ENCODE measurements at places on chromosomes 11 and 22.

- DNase-seq = no peak
Measured at GRCh38 chr22:24460418-24461089, 33.2 kb downstream of the ADORA2A start.

DNA sequence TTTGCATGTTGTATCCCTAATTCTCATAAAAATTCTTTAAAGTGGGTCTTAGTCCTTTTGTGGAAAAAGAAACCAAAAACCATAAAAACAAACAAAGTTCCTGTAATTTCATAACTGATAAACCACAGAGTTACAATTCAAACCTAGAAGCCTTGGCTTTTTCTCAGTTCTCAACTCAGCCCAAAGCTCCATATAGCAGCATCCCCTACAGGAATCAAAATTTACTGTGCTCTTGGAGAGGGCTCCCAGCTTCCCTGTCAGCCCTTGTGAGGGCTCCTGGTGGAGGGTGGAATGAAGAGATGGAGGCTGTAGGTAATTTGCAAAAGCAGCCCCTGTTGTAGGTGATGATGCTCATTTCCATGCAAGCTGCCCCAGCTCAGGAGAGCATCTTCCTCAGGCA is 506.1 kb upstream of the KIRREL3 start:
- DNase-seq = no peak

DNA sequence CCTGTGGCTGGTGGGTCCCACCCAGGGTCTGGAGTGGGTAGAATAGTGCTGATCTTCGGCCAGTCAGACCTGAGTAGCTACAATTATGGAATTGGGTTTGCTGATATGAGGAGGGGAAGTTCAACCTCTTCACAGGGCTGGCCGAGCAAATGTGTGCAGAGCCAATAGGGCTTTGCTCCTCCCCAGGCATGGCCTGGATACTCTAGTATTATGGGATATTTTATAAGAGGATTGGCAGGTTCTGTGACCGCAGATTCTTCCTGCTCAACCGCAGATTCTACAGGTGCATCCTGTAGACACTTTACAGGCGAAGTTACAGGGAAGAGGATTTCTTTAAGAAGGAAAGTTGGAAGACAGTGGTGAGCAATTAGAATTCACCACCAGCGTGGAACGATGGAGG is 44.3 kb downstream of the TBC1D22A start:
- no peak for DNase-seq

GRCh38 chr11:60164550-60165075 is 18.3 kb downstream of the MS4A6A start:
- no peak for DNase-seq

DNA sequence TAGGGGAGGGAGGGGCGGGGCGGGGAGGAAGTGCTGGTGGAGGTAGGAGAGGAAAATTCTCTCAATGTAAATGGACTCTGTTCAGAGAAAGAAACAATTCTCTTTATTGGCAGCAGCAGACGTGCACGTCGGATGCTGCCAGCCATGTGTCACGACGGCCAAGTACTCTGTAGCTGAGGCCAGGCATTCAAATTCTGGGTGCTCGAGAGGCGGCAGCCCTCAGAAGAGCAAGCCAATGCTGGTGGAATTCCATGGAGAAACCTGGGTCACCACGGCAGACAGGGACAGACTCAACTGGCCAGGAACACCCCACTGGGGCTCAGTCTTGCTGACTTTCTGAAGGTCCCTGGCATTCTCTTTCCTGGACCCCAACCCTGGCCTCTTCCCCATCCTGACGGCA is 90.8 kb downstream of the ABTB2 start:
- DNase-seq = no peak

Measured in adrenal gland (tissue), 19 donors.